Occipital lobe (tissue), 3 donors: ENCODE measurements at places on chromosomes 2 and 18.

- no peak for DNase-seq
Observed at GRCh38 chr18:72102412-72102811, 441.7 kb downstream of the CBLN2 start.

GRCh38 chr2:236811062-236811656 is 241.5 kb downstream of the ACKR3 start:
- DNase-seq: no peak

GRCh38 chr2:240568678-240569522 is 616 bp downstream of the RNPEPL1 start:
- DNase-seq: peak; percentile 39

DNA sequence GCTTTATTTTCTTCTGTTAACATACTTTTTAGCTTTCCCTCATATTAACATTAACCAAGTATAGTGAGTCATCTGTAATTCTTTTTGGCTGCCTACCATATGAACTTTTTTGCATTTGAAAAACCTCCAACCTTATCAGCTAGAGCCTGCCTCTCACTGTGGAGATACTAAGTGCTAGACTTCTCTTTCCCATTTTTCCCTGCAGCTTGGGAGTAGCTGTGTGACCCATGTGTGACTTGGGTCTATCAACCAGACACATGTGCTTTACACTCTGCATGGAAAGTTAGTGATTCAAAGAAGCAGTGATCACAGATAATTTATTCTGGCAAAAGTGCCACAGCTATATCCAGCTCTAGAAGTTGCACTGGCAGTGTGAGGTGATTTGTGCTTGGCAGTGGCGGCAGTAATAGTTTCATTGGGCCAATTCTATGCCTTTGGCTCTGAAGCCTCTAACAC is 36.3 kb downstream of the PREPL start:
- DNase-seq: no peak

- peak; percentile 21 for DNase-seq
Observed at GRCh38 chr2:79832511-79833234, 319.8 kb downstream of the CTNNA2 start.
